ENCODE measurements at places on chromosomes 7 and 10.

- no peak for DNase-seq
Measured at GRCh38 chr10:77486517-77486916, 151.1 kb downstream of the KCNMA1 start.

DNA sequence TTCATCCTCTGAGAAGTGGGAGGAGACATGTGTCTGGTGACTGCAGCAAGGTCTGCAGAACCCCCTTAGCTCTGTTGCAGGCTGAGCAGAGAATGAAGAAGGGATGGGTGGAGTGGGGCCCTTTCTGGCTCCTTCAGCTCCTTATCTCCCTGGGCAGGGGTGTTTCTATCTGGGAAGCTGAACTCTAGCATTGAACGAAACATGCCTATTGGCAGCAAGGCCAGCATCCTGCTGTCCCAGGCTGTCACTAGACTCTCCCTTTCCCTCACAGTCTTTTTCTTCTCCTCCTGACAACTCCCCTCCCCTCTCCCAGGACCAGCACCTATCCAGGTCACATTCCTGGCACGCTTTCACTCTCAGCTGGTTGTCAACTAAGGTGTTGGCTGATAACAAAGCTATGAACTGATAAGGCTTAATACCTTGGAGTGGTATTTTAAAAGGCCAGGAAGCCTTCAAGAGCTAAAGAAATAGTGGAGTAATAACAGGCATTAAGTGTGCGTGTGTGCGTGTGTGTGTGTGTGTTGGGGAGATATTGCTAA lies 128.8 kb upstream of the FZD8 start:
- DNase-seq, result no peak

GRCh38 chr10:75639736-75640135 lies 208.3 kb downstream of the LRMDA start:
- no peak for DNase-seq

- DNase-seq, result no peak
Measured at GRCh38 chr7:81839708-81840369, 70.0 kb upstream of the HGF start.

DNA sequence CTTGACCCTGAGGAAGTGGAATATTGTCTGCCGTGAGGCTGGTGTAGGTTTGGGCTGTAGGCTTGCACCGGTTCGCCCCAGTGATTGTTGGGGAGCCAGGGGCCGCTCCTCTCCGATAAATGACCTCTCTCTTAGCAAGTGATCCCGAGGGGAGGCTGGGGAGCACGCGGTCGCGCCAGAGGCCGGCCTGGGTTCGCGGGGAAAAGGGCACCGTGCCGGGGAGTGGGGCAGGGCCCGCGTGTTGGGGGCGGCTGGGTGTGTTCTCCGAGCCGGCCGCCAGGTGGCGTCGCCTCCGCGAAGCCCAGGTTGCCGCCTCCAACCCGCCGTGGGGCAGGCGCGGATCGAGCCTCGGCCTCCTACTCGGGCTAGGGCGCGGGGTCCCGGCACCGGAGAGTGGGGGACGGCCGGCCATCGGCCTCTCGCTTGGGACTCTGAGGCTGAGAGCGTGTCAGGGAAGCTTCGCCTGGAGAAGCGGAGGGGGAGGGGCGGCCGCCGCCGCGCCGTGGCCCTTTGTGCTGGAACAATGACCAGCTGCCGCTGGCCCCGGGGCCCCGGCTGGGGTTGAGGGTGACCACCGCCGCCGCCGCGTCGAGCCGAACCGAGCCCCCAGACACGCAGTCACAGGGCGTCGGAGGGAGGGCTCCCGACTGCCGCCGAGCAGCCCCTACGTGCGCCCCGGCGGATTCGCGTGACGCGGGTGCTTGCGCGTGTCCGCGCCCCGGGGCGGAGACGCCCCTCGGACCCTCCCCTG lies 442 bp upstream of the LZTS2 start:
- peak; percentile 78 for DNase-seq

DNA sequence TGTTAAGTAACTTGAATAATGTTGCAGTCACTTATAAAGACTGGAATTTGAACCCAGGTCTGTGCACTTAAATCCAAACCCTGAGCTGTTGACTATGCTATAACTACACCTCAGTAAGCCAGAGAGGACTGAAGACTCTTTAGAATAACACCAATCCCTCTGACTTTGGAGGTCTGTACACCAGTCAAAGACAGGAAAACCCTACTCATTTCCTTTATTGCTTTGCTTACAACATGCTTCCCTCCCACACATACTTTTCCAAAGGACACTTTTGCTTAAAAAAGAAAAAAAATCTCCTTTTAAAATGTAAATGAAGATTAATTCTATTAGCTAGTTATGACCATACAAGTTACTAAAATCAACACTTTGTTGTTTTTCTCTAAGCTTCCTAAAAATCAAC lies 184.7 kb upstream of the KCTD7 start:
- DNase-seq, result no peak
